ENCODE measurements at places on chromosomes 11 and 22. TPM values are rescaled to one million over a fixed set of nuclear protein-coding genes. Genes with fewer than 3 reads are reported as not detected.

OR52I1 gene
- polyA plus RNA-seq: not detected

GLYAT gene
- not detected for polyA plus RNA-seq

MUC6 gene
- polyA plus RNA-seq: not detected

PANX2 gene
- not detected for polyA plus RNA-seq

GRIA4 gene
- not detected for polyA plus RNA-seq

C22orf42 gene
- polyA plus RNA-seq: not detected

HOATZ gene
- not detected for polyA plus RNA-seq

All from naive thymus-derived CD8-positive, alpha-beta T cell (primary cell).